ENCODE measurements at places on chromosomes 12 and 14.

DNA sequence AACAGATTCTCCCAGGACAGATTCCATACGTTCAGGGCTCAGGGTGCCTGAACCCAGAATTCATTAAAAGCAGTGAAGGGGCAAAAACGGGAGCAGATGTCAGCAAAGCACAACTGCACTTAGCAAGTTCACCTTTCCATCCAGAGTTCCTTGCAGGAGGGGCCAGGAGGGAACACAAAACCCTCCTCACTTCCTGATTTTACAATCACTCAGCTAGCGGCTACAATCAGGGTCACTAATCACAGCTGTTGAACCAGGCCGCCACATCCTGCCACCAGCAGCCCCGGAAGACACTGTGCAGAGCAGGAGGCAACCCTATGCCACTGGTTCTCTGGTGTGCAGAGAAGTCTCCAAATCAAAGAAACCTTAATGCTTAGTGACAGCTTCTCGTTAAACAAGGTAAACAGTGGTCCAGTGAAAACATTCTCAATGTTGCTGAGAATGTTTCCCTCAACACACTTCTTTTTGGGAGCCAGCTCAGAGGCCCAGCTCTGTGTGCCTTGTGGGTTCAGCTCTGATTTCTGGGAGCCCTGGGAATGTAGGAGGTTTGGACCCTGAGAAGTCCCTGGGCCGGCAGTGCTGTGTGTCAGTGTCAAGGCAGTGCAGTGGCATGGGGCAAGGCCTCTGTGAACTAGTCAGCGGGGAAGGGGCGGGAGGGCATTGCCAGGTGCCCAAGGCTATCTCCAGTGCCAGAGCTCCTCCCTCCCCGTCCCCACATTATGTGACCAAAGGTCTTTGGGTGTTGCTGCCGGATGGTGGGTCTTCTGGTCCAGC is 54.5 kb downstream of the VCPKMT start:
- DNase-seq: no peak

DNA sequence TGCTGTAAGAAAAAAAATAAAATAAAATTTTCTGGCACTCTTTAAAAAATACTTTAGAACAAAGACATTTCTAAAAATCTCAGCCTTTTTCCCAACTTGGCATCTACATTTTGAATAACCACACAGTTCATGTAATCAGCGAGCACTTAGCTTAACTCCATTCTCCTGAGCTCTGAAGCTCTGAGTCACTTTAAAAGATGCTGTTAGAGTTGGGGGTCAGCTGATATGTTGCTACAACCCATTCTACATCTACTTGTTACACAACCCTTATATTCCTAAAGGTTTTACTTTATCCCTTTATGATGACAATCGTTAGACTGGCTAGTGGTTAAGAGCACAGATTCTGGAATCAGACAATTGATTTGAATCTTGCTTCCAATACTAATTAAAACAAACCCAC is 48.3 kb downstream of the SLC41A2 start:
- no peak for DNase-seq

DNA sequence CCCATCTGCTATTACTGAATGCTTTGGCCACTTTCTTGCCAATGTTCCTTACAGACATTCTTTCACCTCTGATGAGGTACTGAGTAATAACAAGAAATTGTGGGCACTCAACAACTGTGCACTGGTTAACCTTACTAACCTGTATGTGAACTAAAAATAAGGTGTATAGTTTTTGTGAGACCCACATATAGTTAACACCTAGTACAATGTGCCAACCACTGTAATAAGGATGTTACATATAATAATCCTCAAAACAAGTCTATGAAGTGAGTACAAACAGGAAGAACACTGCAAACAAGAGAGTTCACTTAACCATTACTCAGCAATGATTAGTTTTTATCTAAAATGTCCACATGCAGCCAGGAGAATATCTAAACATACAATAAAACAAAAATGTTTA is 4.5 kb downstream of the DDHD1 start:
- DNase-seq: no peak

- no peak for DNase-seq
Measured at GRCh38 chr12:52258335-52258901, 16.0 kb upstream of the KRT86 start.

DNA sequence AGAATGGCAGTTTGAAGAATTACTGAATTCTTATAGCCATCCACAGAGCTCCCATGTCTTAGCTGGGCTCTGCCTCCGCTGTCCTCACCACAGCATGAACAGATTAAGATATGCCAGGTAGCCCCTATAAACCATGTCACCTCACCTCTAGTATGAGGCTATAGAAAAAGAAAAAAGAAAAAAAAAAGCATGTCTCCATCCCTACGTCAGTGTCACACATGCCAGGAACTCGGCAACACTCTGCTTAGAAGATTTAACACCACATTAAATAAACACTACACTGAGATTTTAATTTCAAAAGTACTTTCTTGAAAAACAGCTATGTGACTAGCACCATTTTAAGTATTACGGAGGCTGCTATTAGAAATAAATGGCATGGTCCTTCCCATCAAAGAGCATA is 149.4 kb downstream of the CAPZA3 start:
- DNase-seq: no peak

DNA sequence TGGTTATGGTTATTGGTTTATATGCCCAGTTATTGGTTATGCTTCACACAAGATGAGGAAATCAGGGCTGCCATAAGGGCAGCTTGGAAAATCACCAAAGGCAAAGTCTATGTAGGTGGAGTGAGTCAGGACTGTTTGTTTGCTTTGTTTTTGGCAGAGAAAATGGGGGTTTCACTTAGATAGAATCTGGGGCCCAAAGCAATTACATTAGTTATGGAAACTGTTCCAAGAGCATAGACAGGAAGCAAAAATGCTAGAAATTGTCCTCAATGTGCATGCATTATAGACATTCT is 2.2 kb downstream of the VAMP1 start:
- DNase-seq: no peak

- DNase-seq: no peak
Measured at GRCh38 chr12:49552899-49553298, 14.1 kb downstream of the KCNH3 start.

DNA sequence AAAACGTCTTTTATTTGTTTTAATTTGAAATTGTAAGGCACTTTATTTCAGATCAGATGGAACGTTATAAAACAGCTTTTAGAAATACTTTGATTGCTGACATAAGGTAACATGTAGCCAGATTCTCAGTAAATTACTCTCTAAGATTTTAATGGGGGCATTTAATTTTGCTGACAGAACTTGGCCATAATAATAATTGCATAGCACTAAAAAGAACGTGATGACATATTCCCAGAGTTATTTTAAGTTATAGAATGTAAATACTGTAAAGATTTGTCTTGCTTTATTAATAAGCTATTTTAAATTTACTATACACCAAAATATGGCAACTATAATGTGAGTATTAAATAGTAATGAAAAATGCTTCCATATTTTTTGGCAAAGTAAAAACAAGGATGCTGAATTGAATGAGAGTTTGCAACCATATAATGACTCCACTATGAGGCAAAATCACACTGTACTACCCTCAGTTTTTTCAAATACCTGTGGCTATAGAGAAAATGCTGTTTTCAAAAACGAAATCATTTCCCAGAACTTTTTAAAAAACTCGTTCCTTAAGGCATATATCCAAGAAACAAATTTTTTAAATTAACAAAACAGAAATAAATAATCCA is 876 bp downstream of the LUM start:
- no peak for DNase-seq

GRCh38 chr14:55535516-55536203 is 44.3 kb upstream of the KTN1 start:
- no peak for DNase-seq

- no peak for DNase-seq
Measured at GRCh38 chr12:131177599-131177998, 223.9 kb downstream of the ADGRD1 start.

DNA sequence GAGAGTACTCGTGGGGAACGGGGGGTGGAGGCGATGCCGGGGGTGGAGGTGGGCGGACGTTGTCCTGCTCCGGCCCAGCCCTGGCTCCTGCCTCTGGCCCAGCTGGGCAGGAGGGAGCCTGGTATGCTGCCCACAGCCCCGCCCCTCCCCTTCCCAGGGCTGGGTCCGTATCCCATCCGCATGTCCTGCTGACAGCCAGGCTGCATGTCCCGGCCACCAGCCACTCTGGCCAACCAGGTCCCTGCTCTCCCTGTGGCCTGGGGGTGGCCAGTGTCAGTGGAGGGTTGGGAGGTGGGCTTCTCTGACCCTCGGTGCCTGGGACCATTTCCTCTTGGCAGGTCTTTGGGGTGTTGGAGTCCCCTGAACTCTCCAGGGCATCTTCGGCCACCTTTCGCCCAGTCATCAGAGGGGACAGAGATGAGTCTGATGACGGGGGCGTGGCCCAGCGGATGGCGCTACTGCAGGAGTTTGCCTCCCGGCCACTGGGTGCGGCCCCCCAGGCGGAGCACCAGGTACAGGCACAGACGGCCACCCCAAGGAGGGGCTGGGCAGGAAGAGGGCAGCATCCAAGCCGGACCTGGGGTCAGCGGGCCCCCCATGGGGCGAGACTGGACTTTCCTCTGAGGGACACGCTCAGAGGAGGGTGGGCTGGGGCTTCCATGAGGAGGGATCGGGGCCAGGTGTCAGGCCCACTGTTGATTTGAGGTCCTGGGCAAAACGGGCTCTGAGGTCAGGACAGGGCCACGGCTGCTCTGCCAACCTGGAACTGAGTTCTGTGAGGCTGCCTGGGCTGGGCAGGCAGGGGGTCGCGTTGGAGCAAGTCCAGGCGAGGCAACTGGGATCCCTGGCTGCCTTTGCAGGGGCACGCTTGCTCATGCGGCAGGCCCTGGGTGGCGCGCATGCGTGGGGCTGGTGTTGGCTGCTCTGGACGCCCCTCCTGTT is 20.2 kb downstream of the CEP170B start:
- no peak for DNase-seq

- DNase-seq: peak; percentile 20
Measured at GRCh38 chr14:62691647-62692489, 353.4 kb downstream of the KCNH5 start.

GRCh38 chr14:71339650-71340415 is 432.6 kb downstream of the PCNX1 start:
- no peak for DNase-seq

- DNase-seq: no peak
Measured at GRCh38 chr12:132766380-132767085, 4.9 kb upstream of the ANKLE2 start.

GRCh38 chr12:89064780-89065179 is 287.5 kb downstream of the DUSP6 start:
- no peak for DNase-seq

- no peak for DNase-seq
Measured at GRCh38 chr12:93134893-93135285, 205.8 kb upstream of the EEA1 start.

DNA sequence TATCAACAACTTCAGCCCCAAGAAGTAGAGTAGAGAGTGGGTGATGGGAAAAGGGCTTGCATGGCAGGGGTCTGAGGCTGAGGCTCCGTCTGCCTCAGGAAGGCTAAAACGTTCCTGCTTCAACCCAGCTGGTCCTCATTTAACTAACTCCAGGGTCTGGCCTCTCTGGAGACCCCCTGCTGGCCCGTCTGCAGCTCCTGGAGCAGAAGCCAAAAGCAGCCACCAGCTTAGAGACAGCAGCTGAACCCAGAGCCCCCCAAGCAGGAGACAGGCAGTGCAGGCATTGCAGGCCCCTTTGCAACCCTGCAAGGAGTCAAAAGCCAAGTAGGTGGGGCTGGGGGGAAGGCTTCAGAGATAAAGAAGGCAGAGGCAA is 25.1 kb upstream of the LTBP2 start:
- DNase-seq: no peak

GRCh38 chr14:22866874-22867273 is 4.7 kb upstream of the LRP10 start:
- no peak for DNase-seq

DNA sequence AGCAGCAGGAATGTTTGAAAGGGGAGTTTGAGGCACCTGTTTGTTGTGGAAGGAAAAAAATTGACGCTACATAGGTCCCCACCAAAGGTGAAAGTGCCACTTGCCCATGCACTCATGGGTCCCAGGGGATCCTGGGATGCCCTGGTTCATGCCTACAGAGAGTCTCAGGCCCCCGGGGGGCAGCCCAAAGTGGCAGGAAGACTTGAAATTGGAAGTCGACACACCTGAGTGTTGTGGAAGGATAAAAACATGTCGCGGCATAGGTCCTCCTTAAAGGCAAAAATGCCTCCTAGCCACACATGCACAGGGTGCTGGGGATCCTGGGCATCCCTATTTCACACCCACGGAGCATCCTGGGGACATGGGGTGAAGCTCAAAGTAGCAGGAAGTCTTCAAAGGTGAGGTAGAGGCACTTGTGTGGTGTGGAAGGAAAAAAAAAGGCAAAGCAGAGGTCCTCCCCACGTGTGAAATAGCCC is 576.1 kb downstream of the ALG10 start:
- DNase-seq: no peak

DNA sequence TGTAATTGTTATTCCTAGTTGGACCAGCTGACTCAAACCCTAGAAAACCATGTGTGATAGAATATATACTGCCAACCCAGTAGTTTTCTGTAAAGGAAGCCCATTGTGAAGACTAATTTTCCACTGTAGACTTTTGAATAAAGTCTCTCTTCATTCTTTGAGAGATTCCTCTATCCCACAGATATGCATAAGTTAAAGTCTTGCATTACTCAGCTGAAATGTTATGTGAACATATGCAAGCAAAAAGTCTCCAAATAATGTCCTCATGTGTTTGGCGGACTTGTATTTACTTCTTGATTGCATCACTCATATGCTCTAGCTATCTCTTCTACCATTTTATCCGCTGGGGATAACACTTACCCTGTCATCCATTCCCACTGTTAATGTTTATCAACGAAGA is 35.1 kb upstream of the OTOGL start:
- no peak for DNase-seq

- no peak for DNase-seq
Measured at GRCh38 chr14:74938531-74939495, 15.8 kb upstream of the RPS6KL1 start.

DNA sequence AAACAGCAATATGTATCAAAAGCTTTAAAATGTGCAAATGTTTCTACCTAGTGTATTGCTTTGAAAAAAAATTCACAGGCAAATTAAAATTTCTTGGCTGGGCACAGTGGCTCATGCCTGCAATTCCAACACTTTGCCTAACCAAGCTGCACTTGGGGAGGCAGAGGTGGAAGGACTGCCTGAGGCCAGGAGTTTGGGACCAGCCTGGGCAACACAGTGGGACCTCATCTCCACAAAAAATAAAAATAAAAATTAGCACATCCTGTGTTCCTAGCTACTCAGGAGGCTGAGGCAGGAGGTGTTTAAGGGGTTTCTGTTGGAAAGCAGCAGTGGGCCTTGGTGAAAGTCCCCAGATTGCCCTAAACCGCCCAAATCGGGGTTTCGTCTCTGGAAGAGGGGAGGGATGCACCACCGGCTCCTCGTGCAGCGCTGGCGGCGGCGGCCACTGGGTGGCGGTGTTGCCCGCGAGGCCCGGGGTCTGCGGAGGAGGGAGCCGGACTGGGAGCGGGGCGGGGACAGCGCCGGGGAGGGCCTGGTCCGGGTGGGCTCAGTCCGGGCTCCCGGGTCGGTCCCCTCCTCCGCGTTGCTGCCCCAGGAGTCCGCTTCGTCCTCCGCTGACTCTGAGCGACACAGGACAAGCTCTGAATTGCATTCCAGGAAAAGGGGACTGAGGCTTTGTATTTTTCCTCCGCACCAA is 265.6 kb downstream of the AACS start:
- DNase-seq: peak; percentile 85

All from HEK293T (cell line).